ENCODE measurements at places on chromosomes 6 and 20.
A peak's percentile ranks its signal among the peaks of the same experiment; 100 is the strongest.

DNA sequence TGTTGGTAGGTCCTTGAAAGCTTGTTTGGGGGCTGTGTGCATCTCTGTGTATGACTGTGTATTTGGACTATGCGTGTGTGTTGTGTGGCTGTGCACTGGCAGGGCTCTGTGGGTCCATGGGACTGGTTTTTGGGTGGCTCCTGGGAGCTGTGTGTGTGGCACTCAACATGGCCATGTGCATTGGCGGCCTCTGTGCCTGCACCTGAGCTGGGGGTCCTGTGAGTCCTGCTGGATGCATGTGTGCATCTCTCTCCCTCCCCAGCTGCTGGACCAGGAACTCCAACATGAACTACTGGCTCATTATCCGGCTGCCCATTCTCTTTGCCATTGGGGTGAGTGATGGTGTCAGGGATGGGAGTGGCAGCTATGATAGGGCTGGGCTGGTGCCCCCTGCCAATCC is 30.1 kb downstream of the GLP1R start:
- DNase-seq, result no peak

DNA sequence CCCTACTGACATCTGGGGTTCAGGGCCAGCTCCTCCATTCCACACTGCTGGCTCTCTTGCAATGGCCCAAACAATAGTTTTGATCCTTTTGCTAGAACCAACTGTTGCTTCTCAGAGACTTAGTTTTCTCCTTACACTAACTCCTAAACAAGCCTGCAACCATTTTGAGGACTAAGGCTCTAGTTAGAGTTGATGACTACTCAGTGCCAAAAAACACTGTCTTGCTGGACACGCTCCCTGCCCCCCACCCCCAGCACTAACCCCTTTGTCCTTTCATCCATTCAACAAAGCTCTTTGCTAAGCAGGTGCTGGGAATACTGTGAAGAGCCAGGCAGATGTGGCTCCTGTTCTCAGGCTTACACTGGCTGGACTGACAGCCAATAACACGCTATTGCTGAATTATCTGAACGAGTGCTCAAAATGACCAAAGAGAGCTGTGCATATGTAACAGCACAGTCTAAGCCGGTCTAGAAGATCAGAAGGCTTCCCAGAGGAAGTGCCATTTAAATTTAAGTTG is 17.6 kb downstream of the GCLC start:
- DNase-seq, result no peak

DNA sequence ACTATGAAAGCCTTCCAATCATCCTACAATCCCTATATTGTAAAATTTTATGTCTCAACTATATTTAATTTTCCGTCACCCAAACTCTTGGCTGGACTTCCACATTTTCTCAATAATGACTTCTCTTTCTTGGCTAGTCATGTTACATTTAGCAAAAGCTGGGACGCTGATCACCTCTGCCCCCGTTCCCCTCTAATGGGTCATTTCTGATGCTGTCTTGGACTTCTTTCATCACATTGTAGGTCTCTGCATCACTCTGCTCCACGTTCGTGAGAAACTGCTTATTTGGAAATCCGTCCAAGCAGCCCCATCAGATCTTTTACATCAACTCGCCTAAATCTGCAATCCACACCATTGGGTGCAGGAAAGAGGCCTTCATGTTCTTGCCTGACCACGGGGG is 203.8 kb downstream of the MYLK4 start:
- no peak for DNase-seq

- no peak for DNase-seq
Measured at GRCh38 chr20:11170025-11170424, 496.2 kb upstream of the JAG1 start.

DNA sequence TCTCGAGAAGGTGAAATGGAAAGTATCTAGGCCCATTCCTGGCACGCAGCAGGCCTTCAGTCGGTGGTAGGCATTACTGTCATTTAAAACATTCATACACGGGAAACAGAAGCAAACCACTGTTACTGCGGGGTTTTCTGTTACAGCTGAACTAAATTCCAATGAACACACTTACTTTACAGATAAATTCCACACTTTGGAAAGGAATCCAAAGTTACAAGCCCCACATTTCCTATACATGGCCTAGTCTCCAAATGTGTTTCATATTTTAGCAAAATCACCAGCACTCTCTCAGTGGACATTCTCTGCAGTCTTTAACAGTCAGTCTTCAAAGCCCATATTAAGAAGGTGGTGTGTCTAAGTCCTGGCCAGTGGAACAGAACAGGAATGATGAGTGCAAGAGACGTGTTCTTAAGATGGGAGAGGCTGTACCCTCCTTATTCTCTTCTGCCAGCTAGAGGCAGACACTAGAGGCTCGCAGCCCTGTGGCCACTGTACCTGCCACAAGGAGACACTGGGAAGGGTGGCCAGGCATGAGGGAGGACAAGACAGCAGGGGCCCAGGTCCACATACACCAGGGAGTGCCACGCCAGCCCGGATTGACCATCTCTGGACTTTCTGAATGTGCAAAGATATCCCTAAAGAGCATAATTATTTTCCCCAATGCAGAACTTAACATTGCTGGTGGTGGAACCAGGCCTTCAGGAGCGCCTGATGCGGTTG is 76.4 kb downstream of the CDC5L start:
- DNase-seq, result no peak

DNA sequence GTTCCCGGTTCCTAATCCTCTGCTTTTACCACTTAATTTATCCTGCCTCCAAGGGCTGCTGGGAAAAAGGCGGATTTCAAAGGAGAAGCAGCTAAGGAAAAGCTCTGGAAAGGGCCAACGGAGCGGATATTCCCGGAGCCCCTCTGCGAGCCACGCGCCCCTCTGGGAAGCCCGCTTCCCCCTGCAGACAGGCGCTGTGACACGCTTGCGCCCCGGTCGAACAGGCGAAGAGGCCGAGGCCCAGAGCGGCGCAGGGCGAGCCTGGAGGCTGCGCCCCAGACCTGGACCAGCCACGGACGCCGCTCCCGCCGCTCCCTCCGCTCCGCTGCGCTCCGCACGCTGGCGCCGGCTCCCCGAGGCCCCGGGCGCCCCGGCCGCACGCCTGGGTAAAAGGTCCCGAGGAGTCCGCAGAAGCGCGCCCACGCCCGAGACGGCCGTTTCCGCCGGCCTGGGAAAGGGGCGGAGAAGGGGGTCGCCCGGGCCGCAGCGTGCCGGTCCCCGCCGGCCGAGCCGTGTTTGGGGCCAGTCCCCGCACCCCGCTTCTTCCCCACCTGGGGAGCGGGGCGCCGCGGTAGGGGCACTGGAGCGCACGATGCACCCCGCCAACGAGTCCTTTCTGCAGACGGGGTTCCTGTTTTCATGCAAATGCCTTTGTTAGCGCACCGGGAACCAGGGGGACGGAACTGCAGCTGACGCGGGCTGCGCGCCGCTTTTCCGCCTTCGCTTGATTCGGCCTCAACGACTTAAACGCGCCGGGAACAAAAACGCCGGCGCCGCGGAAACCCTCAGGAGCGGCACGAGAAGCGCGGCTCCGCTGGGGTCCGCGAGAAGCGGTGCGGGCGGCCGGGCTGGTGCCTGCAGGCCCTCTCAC is 91.9 kb upstream of the SIRPA start:
- peak; percentile 80 for DNase-seq

- DNase-seq, result no peak
Measured at GRCh38 chr20:47559141-47559540, 57.5 kb downstream of the NCOA3 start.

- no peak for DNase-seq
Measured at GRCh38 chr20:14885661-14886060, 548.2 kb upstream of the FLRT3 start.

DNA sequence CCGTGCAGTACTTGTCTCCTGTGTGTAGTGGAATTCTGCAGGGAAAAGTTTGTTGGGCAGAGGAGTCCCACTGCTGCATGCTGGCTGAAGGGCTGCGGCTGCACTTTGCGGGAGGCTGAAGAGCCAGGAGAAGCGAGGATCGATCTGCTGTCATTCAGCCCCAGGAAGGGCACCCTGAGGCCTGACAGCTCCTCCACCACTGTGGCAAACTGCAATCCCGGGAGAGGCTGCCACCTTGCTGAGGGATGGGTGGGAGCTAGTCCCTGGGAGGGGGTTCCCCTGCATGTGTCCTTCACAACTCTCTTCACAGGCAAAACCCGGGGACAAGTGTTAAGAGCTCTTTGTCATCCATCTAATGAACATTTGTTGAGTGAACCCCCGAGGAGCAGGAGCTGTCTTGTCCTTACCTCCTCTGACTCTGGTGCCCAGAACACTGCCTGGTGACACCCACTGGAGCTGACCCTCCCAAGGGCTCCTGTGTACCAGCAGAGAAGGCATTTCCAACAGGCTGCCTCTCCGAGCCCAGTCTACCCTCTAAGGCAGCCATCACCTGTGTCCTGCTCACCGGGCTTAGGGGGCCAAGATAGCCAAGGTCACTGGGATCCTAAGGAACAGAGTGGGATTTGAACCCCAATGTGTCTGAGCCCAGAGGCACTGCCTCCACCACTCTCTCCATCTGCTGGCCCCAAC is 17.7 kb downstream of the PCK1 start:
- no peak for DNase-seq

GRCh38 chr6:151904631-151905030 is 97.1 kb downstream of the ESR1 start:
- no peak for DNase-seq

DNA sequence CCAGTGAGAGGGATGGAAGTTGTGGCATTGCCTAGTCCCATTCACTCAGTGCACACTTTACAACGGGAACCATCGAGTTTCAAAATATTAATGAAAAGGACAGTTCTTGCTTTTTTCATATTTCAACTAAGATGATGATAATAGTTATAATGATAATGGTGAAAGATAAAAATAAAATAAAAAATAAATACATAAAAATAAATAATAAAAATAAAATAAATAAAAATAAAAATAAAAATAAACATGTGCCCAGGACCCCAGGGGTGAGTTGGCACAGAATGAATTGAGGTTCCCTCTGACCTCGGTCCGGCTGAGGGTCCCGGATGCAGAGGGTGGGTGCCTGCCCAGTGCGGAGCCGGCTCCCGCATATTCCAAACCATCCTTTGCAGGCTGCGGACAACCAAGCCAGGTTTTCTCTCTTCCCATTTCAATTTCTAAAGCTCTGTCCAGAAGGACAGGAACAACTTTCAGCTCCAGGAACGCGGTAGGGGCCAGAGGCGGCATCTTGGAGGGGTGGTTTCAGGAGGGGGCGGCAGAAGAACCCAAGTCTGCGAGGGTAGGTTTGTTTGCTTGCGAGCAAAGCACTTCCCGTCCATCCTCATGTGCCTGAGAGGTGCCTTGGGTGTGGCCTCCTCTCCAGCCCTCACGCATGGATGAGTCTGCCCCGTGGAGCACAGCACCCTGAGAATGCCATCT is 236.8 kb downstream of the DLL1 start:
- DNase-seq, result no peak

DNA sequence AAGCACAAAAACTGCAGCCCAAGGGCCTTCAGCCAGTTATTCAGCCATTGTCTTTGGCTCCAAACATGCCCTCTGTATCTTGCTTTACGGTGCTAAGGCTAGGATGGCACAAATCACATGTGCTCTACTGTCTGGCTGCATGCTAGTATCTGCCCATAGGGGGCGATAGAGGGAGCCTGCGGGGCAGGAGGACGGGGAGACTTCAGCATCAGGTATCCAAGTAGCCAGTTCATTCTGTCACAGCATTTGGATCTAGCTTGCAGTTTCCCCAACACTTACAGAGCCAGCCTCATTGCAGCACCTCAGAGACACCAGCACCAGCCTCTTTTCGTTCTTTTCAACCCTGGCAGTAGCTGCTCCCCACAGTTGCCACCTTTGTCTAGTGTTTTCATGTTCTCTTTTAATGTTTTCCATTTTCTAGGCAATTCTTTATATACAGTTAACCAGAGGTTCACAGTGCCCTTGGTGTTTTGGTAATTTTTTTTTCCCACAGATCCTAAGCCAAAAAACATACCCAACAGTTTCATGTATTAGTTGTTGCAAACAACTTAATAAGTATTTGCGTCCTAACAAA is 705.9 kb downstream of the PTPRT start:
- DNase-seq, result no peak

DNA sequence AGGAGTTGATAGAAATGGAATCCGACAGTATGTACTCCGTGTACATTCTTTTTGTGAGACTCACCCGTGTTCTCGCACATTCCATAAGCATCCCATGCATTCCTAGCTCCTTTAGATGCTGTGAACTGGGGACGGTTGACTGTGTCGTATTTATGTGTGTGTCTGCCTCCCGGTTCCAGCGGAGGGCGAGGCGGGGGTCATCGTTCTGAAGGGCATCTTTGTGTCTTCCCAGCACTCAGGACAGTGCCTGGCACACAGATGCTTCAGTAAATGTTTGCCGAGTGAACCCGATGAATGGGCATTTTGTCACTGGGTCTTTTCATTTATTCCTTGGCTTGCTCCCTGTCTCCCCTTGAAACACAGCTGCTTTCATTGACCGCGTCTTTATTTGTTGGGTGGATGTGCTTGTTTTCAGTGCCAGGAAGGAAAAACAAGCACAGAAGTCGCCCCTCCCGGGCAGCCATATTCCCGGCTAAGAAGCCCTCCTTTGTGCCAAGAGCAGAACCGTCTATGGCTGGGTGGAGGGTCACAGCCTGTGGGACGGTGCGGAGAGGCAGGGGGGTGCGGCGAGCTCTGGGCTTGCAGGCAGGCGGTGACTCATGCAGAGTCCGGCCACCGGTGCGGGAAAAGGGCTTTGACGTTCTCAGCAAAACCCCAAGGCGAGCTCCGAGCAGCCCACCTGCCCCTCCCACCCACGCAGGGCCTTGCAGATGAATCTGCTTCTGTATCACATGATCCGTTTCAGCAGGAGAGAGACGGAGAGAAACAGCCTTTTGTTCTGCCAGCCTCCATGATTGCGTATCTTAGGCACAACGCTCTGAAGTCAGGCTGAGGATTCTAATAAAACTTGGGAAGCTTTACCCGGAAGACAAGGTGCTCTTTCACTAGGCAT is 11.2 kb upstream of the PSMG4 start:
- peak; percentile 88 for DNase-seq
